H54 (cell line): ENCODE measurements at places on chromosomes 4 and X.

- DNase-seq: peak; percentile 40
Observed at GRCh38 chr4:98143001-98143899, at the start of gene STPG2. Gene STPG2, minus strand, starts transcription at chr4:98143476.

- DNase-seq: no peak
Observed at GRCh38 chrX:56550667-56551066, 12.8 kb upstream of the UBQLN2 start.

GRCh38 chr4:67762086-67762485 is 7.9 kb upstream of the GNRHR start:
- no peak for DNase-seq

- DNase-seq: no peak
Observed at GRCh38 chrX:53116101-53116500, 22.2 kb downstream of the KANTR start.

DNA sequence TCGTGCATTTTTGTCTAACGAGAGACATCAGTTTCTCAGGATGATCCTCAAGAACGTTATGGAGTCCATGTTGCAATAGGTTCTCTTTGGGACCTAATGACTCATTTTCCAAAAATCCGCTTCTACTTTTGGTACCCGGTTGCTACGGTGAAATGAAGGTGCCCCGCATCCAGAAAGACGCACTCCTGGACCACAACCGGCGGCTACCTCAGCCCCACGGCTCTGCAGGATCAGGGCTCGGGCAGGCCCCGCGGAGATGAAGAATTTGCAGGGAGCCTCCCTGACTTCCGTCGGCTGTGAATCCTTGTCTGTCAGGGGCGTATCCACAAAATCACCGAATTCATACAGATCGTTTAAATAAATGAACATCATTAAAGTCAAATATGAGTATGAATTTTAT is 15.6 kb downstream of the GTPBP6 start:
- DNase-seq: no peak

DNA sequence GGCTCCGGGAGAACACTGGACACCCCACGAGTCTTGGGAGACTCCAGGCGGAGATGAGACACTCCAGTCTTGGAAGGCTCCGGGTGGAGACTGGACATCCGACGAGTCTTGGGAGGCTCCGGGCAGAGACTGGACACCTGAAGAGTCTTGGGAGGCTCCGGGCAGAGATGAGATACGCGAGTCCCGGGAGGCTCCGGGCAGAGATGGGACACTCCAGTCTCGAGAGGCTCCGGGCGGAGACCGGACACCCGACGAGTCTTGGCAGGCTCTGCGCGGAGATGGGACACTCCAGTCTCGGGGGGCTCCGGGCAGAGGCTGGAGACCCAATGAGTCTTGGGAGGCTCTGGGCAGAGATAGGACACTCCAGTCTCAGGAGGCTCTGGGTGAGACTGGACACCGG is 28.1 kb upstream of the LANCL3 start:
- no peak for DNase-seq

DNA sequence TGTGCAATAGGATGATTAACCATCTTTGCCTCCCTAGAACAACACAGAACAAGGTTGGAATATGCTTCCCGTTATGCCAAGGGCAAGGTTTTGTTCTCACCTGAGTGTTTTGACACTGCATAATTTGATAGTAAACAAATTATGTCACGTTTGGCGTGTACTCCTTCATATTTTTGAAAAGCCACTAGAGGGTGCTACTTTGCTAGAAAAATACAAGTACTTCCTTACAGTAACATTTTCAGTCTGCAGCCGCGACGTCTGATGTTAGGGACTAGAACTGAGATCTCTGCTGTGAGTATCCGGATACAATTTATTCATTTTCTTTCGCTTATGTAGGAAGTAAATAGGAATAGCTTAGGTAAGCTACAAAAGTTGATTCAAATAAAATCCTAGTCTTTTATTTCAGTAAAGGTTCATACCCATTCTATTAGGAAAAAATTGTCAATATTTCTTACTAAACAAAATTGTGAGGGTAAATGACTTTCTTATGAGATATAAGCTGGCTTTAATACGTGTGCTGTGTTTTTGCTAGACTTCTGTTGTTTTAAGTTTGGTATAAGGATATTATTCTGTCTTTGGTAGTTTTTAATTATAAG is 181.1 kb upstream of the WDFY3 start:
- peak; percentile 2 for DNase-seq

DNA sequence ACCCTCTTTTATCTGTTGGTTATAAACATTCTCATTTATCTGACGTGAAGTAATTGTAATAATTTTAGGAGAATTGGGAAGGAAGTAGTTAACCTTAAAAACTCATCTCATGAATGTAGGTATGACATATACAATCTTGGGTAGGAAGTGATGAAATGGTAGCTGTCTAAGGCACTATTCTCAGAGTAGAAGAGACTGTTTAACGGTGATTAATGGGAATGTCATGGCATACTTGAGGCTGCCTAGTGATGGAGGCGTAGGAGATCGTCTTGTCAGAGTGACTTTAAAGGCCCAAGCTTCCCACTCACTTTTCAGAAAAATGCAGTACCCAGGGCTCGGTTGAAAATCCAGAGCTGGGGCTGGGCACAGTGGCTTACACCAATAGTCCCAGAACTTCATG is 19.4 kb upstream of the AGA start:
- no peak for DNase-seq

- no peak for DNase-seq
Observed at GRCh38 chrX:10296576-10296975, 139.8 kb downstream of the CLCN4 start.

GRCh38 chrX:73508861-73509260 is 54.1 kb upstream of the CHIC1 start:
- DNase-seq: no peak

DNA sequence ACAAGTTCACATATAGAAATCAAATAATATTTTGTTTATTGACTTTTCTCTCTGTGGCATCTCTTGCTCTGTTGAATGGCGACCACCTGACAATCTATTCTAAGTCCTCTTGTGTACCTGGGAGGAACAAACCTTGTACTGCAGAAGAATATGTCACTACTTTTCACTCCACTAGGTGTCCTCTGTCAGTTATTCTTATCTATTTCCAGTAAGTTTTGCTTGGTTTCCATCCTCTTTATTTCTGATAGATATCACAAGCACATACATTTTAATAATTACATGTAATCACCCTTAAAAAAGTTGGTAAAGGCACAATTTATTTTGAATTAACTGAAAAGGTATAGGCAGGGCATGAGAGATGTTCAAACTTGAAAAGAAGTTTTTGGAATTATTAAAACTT is 238.4 kb downstream of the SNCA start:
- DNase-seq: no peak

GRCh38 chr4:148171596-148171995 is 270.6 kb downstream of the NR3C2 start:
- no peak for DNase-seq

- DNase-seq: no peak
Observed at GRCh38 chr4:42330002-42330592, 67.2 kb upstream of the SHISA3 start.

GRCh38 chr4:28973587-28974350 is 1746.4 kb upstream of the PCDH7 start:
- DNase-seq: no peak

DNA sequence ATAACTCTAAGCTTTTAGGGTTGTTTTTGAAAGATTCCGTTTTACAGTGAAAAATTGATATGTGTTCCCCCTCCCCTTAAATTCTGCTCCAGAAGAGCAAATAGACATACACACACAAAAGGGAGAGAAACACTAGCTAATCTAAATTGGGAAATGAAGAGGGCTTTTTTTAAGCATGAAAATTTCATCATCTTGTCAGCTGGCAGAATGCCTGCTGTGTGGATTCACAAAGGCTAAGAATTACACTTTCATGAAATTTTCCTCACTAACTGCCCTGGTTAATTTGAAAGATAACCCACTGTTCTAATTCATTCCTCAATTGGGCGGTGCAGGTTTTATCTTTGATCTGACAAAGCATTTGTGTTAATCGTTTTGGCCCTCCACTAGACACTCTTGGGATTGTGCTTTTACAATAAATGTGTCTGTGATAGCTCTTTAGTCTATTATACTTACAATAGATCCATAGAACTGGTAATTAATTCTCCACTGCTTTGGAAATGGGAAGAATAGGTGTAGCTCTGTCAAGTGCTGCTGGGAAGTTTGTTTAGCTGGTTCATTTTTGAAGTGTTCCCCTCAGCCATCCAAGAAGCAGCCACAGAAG is 152.9 kb downstream of the POLA1 start:
- no peak for DNase-seq

DNA sequence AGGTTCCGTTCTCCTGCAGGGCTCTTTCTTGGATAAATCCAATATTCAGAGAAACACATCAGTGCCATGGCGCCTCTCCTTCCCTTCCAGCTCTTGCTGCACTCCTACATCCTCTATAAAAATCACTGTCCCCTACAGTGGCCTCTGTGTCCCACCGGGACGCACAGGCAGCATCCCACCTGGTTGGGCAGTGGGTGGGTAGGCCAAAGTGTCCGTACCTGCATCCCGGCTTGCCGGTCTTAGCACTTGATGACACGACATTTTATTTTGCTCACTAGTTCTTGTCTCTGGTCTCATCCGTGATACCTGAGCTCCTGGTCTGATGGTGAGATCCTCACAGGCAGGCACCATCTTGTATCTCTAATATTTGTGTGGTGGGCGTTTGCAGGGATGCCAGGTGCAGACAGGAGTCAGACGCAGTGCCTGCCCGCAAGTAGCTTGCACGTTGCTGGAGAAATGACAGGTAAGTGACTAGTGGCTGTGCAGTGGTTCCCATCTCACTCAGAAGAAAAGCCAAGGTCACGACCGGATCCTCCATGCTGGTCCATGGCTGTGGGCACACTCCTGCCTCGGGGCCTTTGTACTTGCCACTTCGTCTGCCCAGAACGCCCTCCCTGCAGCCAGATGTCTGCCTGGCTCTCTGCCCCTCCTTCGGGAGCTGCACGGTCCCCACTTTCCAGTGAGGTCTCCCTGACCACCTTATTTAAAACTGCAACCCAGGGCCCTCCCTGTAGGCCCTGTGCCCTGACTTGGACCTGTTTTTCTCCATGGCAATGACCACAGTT is 109.7 kb downstream of the SORCS2 start:
- DNase-seq: no peak

DNA sequence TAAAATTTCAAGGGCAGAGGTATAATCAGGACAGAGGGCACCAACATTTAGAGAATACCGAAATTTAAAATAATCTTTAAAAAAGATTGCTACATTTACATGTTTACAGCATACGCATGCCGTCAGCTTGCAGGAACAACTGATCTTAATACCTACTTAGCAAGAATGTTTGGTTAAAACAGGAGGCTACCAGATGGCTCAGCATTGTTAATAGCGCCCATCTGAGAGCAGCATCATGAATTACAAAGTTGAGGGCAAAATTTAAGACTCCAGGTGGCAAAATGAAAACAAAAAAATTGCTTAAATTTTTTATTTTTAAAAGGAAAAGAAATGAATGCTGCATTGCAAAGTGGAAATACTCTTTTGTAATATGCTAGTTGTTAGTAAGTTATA is 241.3 kb downstream of the C4orf33 start:
- DNase-seq: no peak

GRCh38 chr4:10160281-10160856 is 43.8 kb upstream of the WDR1 start:
- DNase-seq: no peak

DNA sequence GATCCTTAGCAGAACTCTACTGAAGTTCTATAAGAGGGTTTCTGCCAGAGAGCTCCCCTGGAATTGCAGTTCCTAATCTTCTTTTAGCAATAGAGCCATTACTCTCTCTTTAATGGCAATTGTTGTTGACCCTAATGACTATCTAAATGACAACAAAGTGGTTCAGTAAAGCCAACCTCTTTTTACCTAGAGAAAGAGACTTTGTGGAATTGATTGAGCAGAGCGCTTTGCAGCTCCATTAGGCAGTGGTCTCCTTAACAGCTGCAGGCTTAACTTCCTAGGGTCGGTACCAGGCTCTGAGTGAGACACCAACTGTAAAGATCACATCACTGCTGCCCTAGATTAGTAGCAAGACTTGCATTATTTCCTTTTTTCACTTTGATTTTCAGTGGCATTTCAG is 1472.9 kb upstream of the TENM3 start:
- no peak for DNase-seq

DNA sequence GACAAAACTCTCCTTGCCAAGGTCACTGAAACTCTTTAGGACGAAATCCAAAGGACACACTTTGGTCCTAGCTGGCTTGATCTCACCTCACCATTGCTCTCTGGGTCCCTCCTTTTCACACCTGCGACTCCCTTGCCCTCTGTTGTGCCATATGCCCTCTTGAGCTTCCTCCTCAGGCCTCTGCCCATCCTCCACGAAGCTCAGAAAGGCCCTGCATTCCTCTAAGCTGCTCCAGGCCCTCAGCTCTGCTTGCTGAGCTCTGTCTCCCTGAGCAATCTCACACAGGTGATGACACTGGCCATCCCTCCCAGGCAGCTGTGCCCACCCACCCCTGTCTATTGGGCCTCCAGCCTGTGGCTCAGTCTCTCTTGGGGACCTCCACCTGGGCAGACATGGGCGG is 10.1 kb upstream of the AFAP1 start:
- no peak for DNase-seq

GRCh38 chr4:158962393-158962792 is 140.5 kb upstream of the RAPGEF2 start:
- DNase-seq: no peak

- DNase-seq: no peak
Observed at GRCh38 chrX:115047181-115047580, 29.8 kb upstream of the IL13RA2 start.

DNA sequence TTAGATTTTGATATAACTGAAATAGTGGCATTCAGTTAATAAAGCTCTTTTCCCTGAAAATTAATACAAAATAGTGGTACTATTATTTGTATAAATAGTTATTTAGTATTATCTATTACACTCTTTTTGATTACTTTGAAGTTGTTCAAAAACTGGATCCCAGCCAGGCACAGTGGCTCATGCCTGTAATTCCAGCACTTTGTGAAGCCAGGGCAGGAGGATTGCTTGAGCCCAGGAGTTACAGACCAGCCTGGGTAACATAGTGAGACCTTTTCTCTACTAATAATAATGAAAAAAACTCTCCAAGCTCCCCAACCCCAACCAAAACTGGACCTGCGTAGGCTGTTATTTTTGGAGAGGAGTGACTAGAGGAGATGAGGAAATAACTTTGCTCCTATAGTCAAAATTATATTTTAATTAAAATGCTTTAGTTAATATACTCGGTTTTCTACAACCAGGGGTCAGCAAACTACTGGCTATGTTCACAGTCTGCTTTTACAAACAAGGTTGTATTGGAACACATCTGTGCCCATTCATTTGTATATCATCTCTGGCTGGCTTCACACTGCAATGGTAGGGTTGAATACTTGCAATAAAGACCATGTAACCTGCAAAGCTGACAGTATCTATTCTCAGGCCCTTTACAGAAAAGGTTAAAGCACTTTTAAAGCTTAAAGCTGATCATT is 27.6 kb downstream of the GUCY1A1 start:
- DNase-seq: no peak

DNA sequence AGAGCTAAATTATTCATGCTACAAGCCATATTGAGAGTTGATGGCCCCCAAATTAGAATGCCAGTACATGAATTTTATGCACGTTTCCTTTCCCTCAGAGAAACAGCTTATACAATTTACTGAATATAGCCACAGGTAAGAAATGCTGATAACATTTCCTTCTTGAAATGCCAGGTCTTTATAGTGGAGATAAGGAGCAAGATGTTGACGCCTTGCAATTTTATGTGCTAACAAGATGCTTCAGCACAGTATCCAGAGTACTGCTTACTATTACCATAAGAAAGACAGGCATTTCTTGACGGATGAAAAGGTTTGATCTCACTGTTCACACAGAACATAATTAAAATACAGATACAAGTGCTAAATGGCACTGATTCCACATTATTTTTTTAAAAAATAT is 223.2 kb upstream of the CTSO start:
- no peak for DNase-seq
